ENCODE measurements at places on chromosomes 16 and 17.

GRCh38 chr16:6483469-6484033 lies 849.1 kb upstream of the RBFOX1 start:
- DNase-seq = no peak

DNA sequence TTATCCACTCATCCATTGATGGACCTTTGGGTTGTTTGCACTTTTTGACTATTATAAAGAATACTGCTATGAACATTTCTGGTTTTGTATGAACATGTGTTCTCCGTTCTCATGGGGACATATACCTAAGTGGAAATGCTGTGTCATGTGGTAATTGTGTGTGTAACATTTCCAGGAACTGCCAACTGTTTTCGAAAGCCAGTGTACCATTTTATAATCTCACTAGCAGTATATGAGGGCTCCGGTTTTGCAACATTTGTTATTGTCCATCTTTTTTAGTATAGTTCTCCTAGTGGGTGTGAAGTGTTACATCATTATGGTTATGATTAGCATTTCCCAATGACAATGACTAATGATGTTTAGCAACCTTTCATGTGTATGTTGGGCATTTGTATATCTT lies 5.1 kb upstream of the TRIM25 start:
- DNase-seq = no peak

DNA sequence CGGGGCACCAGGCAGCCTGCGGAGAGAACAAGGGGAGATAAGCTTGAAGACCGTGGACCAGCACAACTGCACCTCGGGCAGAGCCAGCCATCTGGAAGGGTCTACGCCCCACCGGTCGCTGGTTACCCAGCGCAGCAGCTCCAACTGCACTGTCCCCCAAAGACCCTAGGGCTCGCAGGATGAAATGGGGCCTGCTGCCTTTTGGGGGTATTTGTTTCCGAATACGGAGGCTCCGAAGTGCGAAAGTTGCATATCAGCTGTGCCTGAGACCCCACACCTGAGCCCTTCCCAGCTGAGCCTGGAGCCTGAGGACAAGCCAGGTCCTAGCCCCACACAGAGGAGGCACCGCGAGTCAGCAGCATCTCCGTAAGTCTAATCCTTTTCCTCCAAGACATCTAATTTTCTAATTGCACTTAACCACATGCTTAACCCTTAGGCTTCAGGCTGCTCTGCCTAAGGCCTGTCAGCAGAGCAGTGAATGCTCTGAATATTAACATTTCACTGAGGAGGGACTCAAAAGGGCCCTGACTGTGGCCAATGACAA lies 4.0 kb downstream of the KIFC3 start:
- DNase-seq = no peak

GRCh38 chr17:17151055-17151454 lies 55.1 kb downstream of the PLD6 start:
- DNase-seq = no peak

GRCh38 chr16:81808933-81809480 lies 29.9 kb downstream of the PLCG2 start:
- no peak for DNase-seq

GRCh38 chr17:21389394-21389793 lies 13.2 kb downstream of the KCNJ12 start:
- DNase-seq = no peak

- no peak for DNase-seq
Observed at GRCh38 chr16:74019612-74020011, 277.0 kb upstream of the PSMD7 start.

DNA sequence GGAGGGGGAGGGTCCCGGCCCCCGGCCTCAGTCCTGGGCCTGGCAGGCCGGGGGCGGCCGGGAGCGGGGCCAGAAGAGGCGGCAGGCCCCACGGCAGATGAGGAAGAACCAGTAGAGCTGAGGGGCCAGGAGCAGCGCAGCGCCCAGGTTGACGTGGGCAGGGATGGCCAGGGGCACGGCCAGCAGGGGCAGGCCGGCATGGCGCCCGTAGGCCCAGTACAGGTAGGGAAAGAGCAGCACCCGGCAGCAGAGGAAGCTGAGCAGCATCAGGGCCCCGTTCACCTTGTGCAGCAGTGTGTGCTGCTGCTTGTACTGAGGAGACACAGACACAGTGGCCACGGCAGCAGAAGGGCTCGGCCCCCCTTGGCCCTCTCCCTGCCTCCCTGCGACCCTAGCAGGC lies 2.2 kb downstream of the C16orf92 start:
- no peak for DNase-seq

Measured in stimulated activated CD8-positive, alpha-beta memory T cell treated with anti-CD3 and anti-CD28 coated beads, Interleukin-4, amount 100 ng/mL, for 24 hours (primary cell).